Neural crest cell (in vitro differentiated cells): ENCODE measurements at places on chromosomes 3 and 15. TPM values are rescaled to one million over a fixed set of nuclear protein-coding genes. Genes with fewer than 3 reads are reported as not detected.

- H3K27ac ChIP-seq: no peak overlapping the region
- peaks cover 3% of the 10 kb centered on the region for H3K36me3 ChIP-seq
- H3K4me1 ChIP-seq: peaks cover 40% of the 10 kb centered on the region
- H3K27me3 ChIP-seq: no peaks in the 10 kb centered on the region
- DNase-seq: no peak
These were observed 43.6 kb upstream of the KLF13 start for GRCh38 chr15:31283043-31283442.

Gene NPRL2
- 29.7 and 30.6 TPM in 2 replicates for total RNA-seq

DNA sequence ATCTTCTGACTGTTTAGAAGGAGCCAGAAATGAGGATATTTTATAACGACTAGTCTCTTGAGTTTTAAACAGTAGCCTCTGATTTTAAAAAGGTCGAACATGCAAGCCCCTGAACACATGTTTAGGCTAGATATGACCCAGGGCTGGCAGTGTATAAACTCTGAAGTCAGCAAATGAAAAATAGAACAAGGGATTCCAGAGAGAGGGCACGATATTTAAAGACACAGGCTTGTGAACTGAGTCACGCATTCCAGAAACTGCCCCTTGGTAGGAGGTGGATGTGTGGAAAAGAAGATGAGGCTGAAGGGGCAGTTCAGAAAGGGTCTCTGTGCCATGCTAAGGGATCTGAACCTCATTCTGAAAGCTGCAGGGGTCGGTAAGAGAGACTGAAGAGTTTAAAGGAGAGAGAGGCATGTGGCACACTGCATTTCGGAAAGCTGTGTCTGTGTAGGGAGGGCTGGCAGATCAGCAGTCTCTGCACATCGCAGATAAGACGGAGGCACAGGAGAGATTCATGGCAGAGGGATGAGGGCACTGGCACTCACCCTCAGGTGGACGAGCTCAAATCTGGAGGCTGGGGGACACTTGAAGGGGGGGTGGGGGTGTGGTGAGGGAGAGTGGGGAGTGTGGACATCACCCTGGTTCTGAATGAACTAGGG lies 22.1 kb downstream of the ST8SIA2 start:
- no peaks in the 10 kb centered on the region for H3K27me3 ChIP-seq
- H3K36me3 ChIP-seq: peaks cover 26% of the 10 kb centered on the region
- H3K27ac ChIP-seq: no peak overlapping the region
- peaks cover 36% of the 10 kb centered on the region for H3K4me1 ChIP-seq
- DNase-seq: no peak
- H3K4me3 ChIP-seq: no peak overlapping the region

Gene IL20RB
- total RNA-seq: 1.7 and 2.0 TPM in 2 replicates

Gene RAB11A
- 212 and 214 TPM in 2 replicates for total RNA-seq

GRCh38 chr3:121980450-121980796 lies 41.6 kb downstream of the ILDR1 start:
- H3K4me1 ChIP-seq: no peaks in the 10 kb centered on the region
- no peak overlapping the region for H3K4me3 ChIP-seq
- peaks cover 8% of the 10 kb centered on the region for H3K36me3 ChIP-seq
- no peak overlapping the region for H3K27ac ChIP-seq
- peaks cover 2% of the 10 kb centered on the region for H3K27me3 ChIP-seq
- DNase-seq: no peak

GRCh38 chr3:169478566-169479313 lies 184.8 kb downstream of the MECOM start:
- no peaks in the 10 kb centered on the region for H3K27me3 ChIP-seq
- no peak for DNase-seq
- H3K27ac ChIP-seq: no peak overlapping the region
- no peak overlapping the region for H3K4me3 ChIP-seq

Gene SMCO1
- not detected in 2 replicates for total RNA-seq

Gene PRRT3
- 5.7 and 6.4 TPM in 2 replicates for total RNA-seq

Gene CISH
- 8.1 and 8.6 TPM in 2 replicates for total RNA-seq

Gene PP2D1
- not detected in 2 replicates for total RNA-seq

- no peaks in the 10 kb centered on the region for H3K27me3 ChIP-seq
- peaks cover 3% of the 10 kb centered on the region for H3K36me3 ChIP-seq
- H3K27ac ChIP-seq: no peak overlapping the region
These were observed 62.4 kb downstream of the RTP4 start for GRCh38 chr3:187430576-187430975.

- peaks cover 4% of the 10 kb centered on the region for H3K4me1 ChIP-seq
- no peak for DNase-seq
- H3K27ac ChIP-seq: no peak overlapping the region
- no peaks in the 10 kb centered on the region for H3K27me3 ChIP-seq
- H3K4me3 ChIP-seq: no peak overlapping the region
These were observed 66.9 kb downstream of the TLE3 start for GRCh38 chr15:70030851-70031250.

GRCh38 chr3:15794842-15795650 lies 2.7 kb downstream of the ANKRD28 start:
- H3K4me3 ChIP-seq: peak overlapping the region; percentile 65
- no peak overlapping the region for H3K27ac ChIP-seq
- peaks cover 36% of the 10 kb centered on the region for H3K4me1 ChIP-seq
- H3K27me3 ChIP-seq: no peaks in the 10 kb centered on the region
- H3K36me3 ChIP-seq: peaks cover 22% of the 10 kb centered on the region

Gene RBP2
- not detected in 2 replicates for total RNA-seq

- no peaks in the 10 kb centered on the region for H3K27me3 ChIP-seq
- H3K36me3 ChIP-seq: no peaks in the 10 kb centered on the region
- H3K27ac ChIP-seq: no peak overlapping the region
- no peaks in the 10 kb centered on the region for H3K4me1 ChIP-seq
- H3K4me3 ChIP-seq: no peak overlapping the region
These were observed 407.2 kb upstream of the TGFBR2 start for GRCh38 chr3:30199096-30199759.

Gene SELENOT
- total RNA-seq: 58.2 and 63.9 TPM in 2 replicates

Gene ISG20
- total RNA-seq: 1.1 and 1.5 TPM in 2 replicates

DNA sequence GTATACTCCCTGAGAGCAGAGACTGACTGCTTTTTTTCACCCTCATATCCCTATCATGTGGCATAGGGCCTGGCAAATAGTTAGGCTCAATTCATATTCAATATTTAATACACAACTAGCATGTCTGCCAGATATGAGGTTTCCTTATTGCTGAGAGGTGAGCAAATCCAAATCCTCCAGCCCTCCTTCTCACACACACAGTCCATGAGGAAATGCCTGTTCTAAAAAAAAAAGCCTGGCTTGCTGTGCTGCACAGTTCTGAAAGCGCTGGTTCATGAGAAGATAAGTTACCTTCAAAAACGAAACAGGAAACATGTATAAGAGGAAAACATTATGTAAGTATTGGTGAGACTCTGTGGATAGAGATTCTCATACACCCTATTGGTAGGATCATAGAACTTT lies 15.5 kb upstream of the ACAP2 start:
- no peaks in the 10 kb centered on the region for H3K36me3 ChIP-seq
- no peak overlapping the region for H3K4me3 ChIP-seq
- H3K27ac ChIP-seq: no peak overlapping the region
- H3K27me3 ChIP-seq: no peaks in the 10 kb centered on the region
- H3K4me1 ChIP-seq: no peaks in the 10 kb centered on the region

- H3K27me3 ChIP-seq: no peaks in the 10 kb centered on the region
- no peak overlapping the region for H3K4me3 ChIP-seq
- no peaks in the 10 kb centered on the region for H3K4me1 ChIP-seq
These were observed 38.3 kb downstream of the ANO10 start for GRCh38 chr3:43583481-43583880.

- H3K27me3 ChIP-seq: no peaks in the 10 kb centered on the region
- peak overlapping the region; percentile 45 for H3K27ac ChIP-seq
- no peak overlapping the region for H3K4me3 ChIP-seq
- DNase-seq: no peak
These were observed 32.7 kb downstream of the CD200 start for GRCh38 chr3:112365636-112366035.

- no peaks in the 10 kb centered on the region for H3K36me3 ChIP-seq
- peaks cover 11% of the 10 kb centered on the region for H3K4me1 ChIP-seq
- no peak for DNase-seq
- H3K27ac ChIP-seq: no peak overlapping the region
These were observed 62.8 kb upstream of the PROK2 start for GRCh38 chr3:71847794-71848193.

- DNase-seq: no peak
- no peak overlapping the region for H3K27ac ChIP-seq
- H3K4me1 ChIP-seq: peaks cover 32% of the 10 kb centered on the region
- H3K4me3 ChIP-seq: no peak overlapping the region
- no peaks in the 10 kb centered on the region for H3K27me3 ChIP-seq
These were observed 120.5 kb downstream of the PDZRN3 start for GRCh38 chr3:73504239-73504638.

GRCh38 chr3:136584728-136585127 lies 167.4 kb downstream of the STAG1 start:
- no peak overlapping the region for H3K4me3 ChIP-seq
- no peak overlapping the region for H3K27ac ChIP-seq
- no peaks in the 10 kb centered on the region for H3K4me1 ChIP-seq
- peaks cover 3% of the 10 kb centered on the region for H3K36me3 ChIP-seq
- no peaks in the 10 kb centered on the region for H3K27me3 ChIP-seq

Gene PPARG
- not detected in 2 replicates for total RNA-seq

DNA sequence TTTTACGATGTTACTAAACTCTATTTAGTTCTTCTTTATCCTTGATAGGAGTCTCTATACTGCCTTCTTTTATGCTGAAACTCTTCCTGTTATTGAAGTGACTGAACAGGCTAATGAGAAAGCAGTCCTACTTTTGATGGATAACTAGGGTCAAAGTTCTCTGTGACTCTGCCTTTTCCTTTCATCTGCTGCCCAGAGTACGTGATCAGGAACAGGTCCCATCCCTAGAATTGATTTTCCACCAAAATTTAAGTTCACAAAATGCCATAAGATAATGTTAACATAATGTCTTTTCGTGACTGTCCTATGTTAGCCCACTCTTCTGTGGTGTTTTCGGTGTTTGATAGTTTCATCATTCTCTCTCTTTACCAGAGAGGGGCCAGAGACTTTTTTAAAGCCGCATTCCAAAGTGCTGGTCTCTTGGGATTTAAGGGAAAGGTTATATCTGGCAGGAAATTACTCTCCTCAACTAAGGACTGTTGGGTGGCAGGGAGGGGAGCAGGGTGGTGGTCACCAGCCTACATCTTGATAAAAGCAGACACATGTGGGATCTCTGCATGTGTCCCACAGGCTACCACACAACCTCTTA lies 50.3 kb upstream of the PLXND1 start:
- peak overlapping the region; percentile 37 for H3K27ac ChIP-seq
- H3K4me1 ChIP-seq: peaks cover 38% of the 10 kb centered on the region
- H3K36me3 ChIP-seq: peaks cover 2% of the 10 kb centered on the region

DNA sequence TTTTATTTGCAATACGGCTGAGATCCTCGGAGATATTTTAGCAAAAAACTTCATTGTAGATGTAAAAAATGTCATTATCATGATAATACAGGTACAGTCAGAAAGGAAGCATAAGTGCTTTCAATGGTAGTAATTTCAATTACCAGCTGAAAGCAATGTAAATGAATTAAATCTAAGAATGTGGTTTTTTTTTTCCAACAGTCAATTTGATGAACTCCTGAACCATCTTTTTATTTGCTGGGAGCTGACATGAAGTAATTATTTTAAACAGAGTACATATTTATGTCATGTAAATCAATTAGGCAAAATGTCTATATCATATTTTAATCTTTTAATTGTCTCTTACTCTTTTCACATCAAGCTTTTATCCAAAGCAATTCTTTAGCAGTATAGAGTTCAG lies 70.6 kb downstream of the MORC1 start:
- H3K4me3 ChIP-seq: no peak overlapping the region
- no peaks in the 10 kb centered on the region for H3K4me1 ChIP-seq
- no peak for DNase-seq
- no peaks in the 10 kb centered on the region for H3K36me3 ChIP-seq
- H3K27me3 ChIP-seq: no peaks in the 10 kb centered on the region

- H3K4me3 ChIP-seq: no peak overlapping the region
- H3K27me3 ChIP-seq: no peaks in the 10 kb centered on the region
- DNase-seq: no peak
- H3K27ac ChIP-seq: no peak overlapping the region
These were observed 10.3 kb downstream of the PDZRN3 start for GRCh38 chr3:73614419-73614818.

Gene MEGF11
- 0.49 and 1.0 TPM in 2 replicates for total RNA-seq

Gene NANOGP8
- 0.34 TPM in 1 of 2 replicates, not detected in the other for total RNA-seq

GRCh38 chr15:39595338-39596221 lies 14.7 kb downstream of the THBS1 start:
- peaks cover 18% of the 10 kb centered on the region for H3K36me3 ChIP-seq
- H3K4me3 ChIP-seq: no peak overlapping the region
- H3K27ac ChIP-seq: no peak overlapping the region
- no peaks in the 10 kb centered on the region for H3K27me3 ChIP-seq
- H3K4me1 ChIP-seq: peaks cover 6% of the 10 kb centered on the region
- no peak for DNase-seq

Gene CFAP100
- 1.1 and 1.7 TPM in 2 replicates for total RNA-seq

GRCh38 chr3:107421170-107421792 lies 44.0 kb downstream of the CCDC54 start:
- DNase-seq: no peak
- H3K36me3 ChIP-seq: no peaks in the 10 kb centered on the region
- H3K4me1 ChIP-seq: peaks cover 3% of the 10 kb centered on the region
- no peak overlapping the region for H3K4me3 ChIP-seq
- H3K27ac ChIP-seq: no peak overlapping the region

Gene CCDC32
- total RNA-seq: 19.2 and 19.9 TPM in 2 replicates
